ENCODE measurements at places on chromosomes 1 and 21. TPM values are rescaled to one million over a fixed set of nuclear protein-coding genes. Genes with fewer than 3 reads are reported as not detected.

PRKAA2 gene
- 5.0 TPM for total RNA-seq

KRTAP7-1 gene
- not detected for total RNA-seq

HLX gene
- total RNA-seq: 1.1 TPM

SH3D21 gene
- 18.3 TPM for total RNA-seq

AQP10 gene
- total RNA-seq: not detected

ABCA4 gene
- total RNA-seq: 20.0 TPM

PCBP3 gene
- total RNA-seq: not detected

SEC16B gene
- total RNA-seq: 2.0 TPM

CTSE gene
- 1.2 TPM for total RNA-seq

- DNase-seq: no peak
These were observed at the start of gene WLS for GRCh38 chr1:68232289-68233148. WLS (minus strand) TSS chr1:68232523; CDS start chr1:68232299, 224 bp downstream.

DNA sequence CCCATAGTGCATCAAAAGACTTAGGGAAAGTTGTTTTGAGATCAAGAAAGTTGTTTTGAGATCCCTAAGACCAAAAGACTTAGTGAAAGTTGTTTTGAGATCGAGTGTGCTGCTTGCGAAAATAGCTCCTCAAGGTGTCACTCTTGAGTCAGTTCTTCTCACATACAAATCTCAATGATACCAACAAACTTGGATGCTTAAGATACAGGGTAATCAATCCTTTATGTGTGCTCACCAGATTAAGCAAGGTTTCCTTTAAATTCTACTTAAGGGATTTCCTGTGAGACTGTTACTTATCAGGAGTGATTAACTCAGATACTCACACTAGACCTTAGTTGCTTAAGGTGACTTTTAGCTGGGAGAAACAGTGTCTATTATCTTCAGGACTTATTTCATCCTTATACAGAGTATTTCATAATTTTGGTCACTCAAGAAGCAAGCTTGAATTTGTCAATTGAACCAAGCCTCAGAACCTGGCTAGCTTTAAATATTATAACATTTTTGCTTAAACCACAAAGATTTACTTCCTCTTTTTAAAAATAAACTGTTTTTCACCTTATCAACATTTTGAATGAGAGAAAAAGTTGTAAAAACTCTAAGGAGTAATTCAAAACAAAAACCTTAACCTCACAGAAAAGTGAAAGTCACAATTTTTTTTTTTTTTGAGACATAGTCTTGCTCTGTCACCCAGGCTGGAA lies 8.0 kb upstream of the RLF start:
- peak; percentile 59 for DNase-seq

DNA sequence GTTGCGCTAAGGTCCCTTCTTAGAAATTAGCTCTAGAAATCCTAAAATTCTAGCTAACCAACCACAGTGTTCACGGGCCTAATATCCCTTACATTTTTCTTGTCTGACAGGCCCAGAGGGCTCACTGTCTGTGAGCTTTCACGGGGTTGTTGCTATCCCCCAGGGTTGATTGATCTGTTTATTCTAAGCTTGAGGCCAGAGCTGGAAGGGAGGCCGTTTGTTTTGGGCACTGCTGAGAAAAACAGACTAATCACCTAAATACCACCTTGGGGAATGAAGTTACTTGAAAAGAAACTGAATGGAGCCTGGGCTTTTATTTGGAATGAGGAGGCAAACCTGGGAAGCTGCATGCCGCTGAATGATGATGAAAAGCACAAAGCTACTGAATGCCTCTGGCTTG lies 162.4 kb downstream of the KIF26B start:
- no peak for DNase-seq

DNA sequence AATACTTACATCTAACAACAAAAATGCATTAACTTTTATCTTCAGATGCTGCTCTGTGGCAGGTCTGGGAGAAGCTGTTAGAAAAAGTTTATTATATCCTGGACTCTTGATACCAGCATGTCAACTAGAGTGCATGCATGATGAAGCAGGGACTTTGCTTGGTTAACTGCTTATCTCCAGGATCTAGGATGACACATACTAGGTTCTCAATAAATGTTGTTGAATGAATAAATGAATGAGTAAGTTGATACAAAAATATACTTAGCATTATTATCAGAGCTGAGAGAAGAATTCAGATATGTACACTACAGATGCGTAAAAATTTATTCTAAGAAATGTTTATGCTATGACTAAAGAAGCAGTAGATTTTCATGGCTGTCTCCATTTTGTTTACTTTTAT lies 304.3 kb downstream of the LTN1 start:
- no peak for DNase-seq

- no peak for DNase-seq
These were observed 1.2 kb downstream of the TRABD2B start for GRCh38 chr1:47996060-47996405.

DNA sequence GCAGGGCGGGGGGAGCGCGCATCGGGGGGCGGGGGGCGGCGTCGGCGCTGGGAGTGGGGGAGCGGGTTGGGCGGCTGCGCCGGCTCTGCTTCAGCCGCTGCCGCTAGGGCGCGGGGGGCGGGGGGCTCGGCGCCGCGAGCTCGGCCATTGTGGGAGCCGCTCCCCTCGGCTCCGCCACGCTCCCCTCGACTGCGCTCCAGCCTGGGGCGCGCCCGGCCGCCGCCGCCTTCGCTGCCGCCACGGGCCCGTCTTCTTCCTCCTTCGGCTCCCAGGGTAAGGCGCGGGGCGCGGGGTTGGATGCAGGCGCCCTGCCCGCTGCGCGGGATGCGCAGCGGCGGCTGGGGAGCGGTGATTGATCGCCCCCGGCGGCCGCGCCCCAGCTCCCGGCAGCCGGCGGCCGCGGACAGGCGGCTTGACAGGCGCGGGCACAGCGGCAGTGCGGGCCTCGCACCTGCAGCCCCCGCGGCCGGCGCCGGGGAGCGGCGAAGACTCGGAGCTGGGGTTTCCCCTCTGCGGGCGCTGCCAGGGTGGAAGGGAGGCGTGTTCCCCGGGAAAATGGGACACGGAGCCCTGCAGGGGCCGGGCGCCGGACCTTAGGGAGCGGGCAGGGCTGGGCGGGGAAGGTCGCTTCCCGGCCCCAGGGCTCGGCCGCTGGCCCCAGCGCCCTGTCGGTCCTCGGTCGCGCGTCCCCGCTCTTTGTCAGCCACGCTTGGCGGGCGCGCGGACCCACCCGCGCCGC lies 55.3 kb downstream of the NDUFS5 start:
- peak; percentile 39 for DNase-seq

- no peak for DNase-seq
These were observed 195.6 kb upstream of the ZRANB2 start for GRCh38 chr1:71276466-71276865.

DNA sequence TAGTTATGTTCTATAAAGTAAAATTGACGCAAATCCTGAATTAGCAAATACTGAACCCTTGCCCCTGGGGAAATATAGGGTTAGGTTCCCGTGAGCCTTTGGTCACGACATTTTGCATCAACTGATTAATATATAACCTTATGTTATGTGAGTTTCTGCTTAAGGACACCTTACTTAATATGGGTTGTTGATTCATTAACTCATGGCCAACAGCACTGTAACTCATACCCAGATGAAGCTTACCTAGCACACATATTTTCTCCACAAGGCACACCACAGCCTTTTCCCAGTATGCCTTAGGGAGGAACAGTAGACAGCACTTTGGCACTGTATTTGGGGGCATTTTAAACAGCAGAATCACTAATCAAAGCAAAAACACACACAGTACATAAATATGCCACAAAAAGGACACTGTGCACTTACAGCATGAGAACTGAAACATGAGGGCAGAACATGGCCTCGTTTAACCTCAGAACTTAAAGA lies 15.1 kb downstream of the INAVA start:
- DNase-seq: no peak

DNA sequence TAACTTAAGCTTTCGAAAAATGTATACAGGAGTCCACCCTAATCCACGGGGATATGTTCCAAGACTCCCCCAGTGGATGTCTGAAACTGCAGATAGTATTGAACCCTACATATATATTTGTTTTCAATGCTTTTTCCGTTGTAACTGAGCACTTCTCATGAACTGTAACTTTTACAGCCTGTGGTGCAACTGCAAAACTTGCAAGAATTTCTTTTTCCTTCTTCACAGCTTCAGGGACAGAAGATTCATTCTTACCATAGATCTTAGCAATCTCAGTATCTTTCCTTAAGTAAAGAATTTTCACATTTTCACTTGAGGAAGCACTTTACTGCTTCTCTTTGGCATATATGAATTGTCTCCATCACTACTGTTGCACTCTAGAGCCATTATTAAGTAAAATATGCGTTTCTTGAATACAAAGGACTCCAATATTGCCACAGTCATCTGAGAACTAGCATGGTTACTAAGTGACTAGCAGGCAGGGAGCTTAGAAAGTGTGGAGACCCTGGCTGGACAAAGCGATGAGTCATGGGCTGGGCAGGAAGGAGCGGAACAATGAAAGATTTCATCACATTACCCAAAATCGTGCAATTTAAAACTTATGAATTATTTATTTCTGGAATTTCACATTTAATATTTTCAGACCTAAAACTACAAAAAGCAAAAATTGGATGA lies 14.1 kb downstream of the DPYD start:
- DNase-seq: peak; percentile 52

DNA sequence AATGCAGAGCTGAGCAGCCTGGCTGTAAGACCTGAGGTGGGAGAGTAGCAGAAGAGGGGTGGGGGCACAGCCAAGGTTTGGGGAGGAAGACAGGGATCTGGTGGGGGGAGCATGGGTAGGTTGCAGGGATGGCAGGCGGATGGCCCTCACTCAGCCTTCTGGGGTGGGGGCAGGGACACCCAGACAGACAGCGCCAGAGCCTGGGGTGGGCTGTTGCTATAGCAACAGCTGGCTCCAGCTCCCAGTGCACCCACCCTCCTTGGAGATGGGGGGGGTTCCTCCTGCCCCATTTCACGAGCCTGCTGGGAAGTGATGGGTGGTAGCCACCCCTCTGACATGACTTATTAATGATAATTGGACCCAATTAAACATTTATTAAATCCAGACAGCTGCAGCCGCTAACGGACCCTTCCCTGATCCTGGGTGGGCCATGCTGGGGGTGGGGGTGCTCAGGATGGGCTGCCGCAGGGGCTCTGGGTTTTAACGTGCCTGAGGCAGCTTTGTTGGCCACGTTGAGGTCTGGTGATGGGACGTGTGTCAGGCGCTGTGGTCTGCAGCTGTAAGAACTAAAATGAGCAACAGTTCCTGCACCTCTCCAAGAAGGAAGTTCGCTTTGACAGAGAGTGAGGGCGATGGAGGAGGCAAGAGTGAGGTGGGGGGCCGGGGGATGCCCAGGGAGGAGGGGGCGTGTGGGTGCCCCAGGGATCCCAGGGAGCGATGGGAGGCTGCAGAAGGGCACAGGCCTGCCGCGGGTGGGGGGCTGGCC lies 19.4 kb downstream of the AGRN start:
- no peak for DNase-seq

- no peak for DNase-seq
These were observed 124.1 kb downstream of the XCL2 start for GRCh38 chr1:168419736-168420135.

GRCh38 chr1:213183036-213183672 lies 132.1 kb downstream of the RPS6KC1 start:
- no peak for DNase-seq

- DNase-seq: no peak
These were observed 192.3 kb downstream of the PRDM16 start for GRCh38 chr1:3261007-3261968.

DNA sequence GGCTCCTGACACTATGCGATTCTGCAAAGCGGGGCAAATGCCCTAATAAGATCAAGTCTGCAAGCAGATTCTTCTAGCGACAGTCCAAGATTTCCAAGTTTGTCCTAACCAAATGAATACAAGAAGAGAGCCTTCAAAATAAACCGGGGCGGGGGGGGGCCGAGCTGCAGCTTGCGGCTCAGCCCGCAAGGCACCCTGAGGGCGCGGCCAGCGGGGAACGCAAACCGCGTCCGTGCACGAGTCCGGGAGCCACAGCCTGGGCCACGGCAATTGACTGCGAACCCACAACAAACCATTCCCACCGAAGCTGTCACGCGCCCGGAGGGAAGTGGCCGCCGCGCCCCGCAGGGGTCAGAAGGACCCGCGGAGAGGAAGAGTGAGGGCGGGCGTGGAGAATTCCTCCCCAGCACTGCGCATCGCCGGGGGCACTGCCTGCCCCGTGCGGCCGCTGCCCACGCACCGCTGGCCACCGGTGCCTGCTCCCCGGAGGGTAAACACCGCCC lies 687 bp downstream of the TGFBR3 start:
- DNase-seq: no peak

DNA sequence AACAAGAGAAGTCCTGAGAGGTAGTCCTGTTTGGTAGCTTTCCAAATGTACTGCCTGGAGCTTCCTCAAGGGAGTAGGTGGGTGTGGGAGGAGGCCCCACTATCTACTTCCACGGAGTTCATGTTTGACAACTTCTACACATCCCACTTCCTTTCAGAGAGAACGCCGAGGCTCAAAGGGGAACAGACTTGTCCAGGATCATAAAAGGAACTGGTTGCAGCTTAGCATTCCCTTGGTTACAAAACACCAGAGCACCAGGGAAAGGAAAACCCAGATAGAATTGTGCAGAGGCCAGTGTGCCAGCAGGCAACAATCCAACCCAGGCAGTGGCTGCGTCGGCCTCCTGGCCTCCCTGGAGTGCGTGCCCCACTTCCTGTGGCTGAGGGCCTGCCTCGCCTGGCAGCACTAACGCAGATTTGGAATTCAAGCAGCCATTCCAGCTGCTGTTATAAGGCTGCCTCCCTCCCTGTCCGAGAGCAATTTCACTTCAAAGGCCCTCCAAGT lies 4.2 kb upstream of the RAP1GAP start:
- DNase-seq: no peak

DNA sequence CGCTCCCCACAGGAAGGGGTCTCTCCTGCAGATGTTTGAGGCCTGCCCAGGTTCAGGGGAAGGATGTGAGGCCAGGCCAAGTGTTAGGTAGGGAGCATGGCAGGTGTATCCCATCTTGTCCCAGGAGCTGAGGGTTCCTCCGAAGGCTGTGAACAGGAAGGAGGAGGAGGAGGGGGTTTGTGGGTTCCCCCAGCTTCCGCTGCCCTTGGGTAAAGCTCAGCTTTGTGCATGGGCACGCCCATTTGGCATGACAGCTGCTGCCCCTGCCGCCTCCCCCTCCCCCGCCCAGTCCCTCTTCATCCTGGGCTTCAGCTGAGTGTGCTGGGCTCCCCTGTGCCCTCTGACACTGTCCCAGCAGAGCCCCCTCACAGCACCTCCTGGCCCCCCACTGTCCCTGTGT lies 25.5 kb downstream of the TNFRSF8 start:
- DNase-seq: no peak

- DNase-seq: no peak
These were observed 82.7 kb upstream of the ABCD3 start for GRCh38 chr1:94335447-94335846.

Measured in PC-9 (cell line).